Bronchial epithelial cell (primary cell): ENCODE measurements at places on chromosomes 3 and 15.

- no peak for DNase-seq
These were observed 246.8 kb upstream of the STT3B start for GRCh38 chr3:31285833-31286486.

DNA sequence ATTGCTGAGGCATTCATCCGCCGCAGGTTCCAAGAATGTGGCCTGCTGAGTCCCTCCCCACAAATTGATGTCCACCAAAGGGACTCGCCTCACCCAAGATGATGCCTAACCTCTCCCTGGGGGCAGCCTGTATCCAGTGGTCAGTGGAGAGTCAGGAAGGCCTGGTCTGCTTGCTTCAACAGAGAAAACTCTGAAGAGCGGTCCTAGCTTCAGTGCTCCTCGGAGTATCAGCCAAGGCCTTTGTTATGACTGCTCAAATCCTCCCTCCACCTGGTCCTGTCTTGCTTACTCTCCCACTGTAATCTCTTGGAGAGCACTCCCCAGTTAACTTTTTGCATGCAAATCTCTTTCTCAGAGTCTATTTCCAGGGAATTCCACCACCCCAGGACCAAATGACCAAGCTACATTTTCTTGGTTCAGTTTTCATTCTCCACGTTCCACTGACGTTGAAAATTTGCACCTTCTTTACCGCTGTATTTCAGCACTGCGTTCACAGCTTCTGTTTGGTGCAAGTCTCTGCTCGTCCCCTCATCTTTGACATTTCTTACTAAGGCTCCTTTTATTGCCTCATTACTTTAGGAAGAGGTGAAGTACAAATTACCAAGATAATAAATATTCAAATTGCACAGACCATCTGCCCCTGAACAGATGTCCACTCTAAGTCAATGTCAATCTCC lies 22.3 kb downstream of the CMTM7 start:
- DNase-seq = peak; percentile 76

- DNase-seq = no peak
These were observed 42.4 kb downstream of the GABPB1 start for GRCh38 chr15:50312636-50313035.

GRCh38 chr15:69862540-69862939 lies 235.2 kb downstream of the TLE3 start:
- no peak for DNase-seq
